Activated CD4-positive, alpha-beta T cell treated with anti-CD3 and anti-CD28 coated beads for 24 hours (primary cell): ENCODE measurements at places on chromosomes 4 and X.

- DNase-seq, result no peak
Observed at GRCh38 chr4:171715973-171716372, 97.2 kb upstream of the GALNTL6 start.

DNA sequence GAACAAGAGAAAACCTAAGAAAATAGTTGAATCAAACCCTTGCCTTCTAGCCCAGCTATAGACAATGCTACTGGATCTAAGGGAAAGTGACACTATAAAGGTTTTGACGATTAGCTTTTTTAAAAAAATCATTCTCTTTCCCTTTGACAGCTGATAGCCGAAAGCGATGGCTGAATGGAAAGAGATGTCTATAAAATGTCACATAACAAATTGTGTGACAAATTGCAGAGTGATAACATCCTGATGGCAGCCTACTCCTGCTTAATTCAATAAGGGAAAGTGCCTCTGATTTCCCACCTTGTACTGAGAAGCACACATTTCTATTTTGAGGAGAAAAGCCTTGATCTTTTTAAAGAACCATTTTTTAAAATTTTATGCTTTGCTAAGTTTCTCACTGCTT, 114.5 kb downstream of the SORBS2 start:
- DNase-seq, result no peak

GRCh38 chr4:145772347-145772746, 92.4 kb downstream of the C4orf51 start:
- DNase-seq, result no peak

DNA sequence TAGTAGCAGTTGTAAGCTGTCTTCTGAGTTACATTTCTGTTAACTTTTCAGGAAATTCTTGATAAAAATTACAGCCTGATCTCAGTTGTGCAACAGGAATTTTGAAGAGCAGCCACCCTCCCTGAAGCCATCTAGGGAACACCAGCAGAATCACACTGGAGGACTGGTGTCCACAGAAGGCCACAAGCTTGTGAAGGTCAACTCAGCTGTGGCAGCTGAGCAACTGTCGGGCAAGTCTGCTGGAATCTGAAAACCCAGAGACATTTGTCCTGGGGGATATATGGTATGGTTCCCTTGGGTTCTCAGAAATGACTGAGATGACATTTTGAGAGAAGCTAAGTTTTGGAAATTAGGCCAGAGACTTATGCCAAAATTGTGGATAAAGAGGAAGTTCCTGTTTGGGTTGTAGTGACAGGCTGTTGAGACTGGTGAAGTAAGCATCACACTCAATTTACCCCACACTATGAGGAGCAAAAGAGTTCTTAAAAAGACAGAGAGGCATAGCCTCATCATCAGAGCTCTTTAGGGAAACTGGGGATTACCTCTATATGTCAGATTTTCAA, 78.1 kb upstream of the TNIP3 start:
- no peak for DNase-seq

DNA sequence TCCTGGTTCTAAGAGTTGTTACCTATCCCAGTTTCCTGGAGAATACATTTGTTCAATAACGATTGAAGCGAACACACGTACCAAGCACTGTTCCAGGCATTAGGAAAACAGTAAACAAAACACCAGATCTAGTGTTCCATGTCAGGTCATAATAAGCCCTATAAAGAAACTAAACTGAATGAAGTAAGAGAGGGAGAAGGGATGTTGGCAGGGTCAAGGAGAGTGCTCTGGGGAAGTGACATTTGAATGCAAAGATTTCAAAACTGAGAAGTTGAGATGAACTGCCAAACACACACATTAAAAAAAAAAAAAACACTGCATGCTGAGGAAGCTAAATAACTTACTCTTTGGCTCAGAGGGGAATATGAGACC, 14.4 kb upstream of the ENAM start:
- DNase-seq, result no peak

DNA sequence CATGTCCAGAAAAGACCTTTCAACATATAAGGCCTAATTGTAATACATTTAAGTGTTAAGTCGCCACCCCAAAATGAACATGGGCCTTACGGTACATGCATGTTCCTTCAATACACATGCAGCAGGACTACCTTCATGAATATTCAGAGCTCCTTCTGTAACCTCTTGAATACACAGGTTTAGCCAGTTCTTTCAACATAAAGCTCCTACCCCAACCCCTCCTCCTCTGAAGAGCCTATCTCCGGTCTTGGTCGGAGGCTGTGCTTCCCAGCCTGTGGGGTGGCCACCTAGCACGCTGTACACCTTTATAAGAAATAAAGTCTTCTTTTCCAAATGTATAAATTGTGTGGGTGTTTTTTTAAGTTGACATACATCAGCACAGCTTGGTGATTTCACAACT, 28.3 kb downstream of the NPY5R start:
- DNase-seq, result no peak

DNA sequence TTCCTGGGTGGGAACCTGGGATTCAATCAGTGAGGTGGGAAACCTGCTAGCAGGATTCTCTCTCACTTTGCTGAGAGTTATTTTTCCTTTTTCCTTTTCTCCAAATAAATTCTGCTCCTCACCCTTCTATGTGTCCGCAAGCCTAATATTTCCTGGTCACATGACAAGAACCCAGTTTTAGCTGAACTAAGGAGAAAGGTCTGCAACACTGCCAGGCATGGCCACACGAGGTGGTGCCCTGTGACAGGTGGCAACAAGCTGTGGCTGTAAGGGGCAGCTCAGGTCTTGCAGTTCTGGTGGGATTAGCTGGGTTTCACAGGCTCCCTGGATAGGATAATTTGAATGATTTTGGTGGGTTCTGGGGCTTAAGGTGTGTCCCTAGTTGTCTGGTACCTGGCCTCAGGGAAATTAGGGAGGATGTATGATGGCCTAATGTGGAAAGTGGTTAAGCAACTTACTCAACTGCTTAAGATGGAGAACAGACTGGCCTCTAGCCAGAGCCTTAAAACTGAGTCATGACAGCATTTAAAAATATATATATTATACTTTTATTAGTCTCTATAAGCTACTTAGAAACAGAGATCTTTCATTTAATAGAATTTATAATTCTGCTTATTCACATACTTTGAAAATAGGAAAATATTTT, 215.0 kb downstream of the IL15 start:
- no peak for DNase-seq

DNA sequence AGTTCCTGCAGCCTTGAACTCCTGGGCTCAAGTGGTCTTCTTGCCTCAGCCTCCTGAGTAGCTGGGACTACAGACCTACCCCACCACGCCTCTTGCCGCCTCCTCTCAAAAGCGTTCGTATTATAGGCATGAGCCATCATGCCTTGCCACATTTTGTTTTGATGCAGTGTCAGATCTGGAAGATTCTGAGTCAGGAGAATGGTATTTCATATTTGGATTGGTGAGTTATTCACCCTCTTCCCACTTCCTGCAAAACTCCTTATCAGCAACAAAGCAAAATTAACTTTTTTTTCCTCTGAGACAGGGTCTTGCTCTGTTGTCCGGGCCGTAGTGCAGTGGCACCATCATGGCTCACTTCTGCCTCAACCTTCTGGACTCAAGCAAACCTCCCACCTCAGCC, 29.6 kb downstream of the REST start:
- no peak for DNase-seq

DNA sequence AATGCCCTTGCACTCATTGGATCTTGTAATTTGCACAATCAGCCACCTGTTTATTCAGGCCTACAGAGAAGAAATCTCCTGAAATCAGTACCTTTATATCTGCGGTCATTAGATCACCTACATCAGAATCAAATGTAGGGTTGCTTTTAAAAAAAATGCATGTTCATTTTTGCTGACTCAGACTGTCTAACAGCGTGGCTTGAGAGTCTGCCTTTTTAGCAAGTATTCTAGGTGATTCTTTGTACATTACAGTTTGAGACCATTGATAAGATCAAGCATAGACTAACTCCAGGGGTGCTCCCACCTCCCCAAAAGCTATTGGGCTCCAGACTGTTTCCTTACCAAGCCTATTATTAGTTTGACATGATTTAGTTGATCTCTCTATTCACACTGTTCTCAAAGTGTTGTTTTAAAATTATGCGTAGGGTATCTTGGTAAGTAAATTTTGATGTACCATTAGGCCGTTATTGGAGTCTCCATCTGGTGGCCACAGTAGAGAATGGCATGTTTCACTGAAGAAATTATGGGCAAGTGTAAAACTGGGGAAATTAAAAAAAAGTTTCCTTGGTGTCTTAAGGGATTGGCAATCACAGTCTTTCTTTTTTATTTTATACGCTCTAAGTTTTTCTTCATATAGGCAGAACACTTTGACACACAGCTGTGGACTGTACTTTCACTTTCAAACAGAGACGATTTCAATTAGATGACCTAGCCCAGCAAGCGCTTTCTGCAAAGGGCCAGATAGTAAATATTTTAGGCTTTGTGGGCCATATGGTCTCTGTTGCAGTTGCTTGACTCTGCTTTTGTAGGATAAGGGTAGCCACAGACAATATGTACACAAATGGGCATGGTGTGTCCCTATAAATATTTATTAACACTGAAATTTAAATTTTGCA, 33.7 kb upstream of the MSL3 start:
- no peak for DNase-seq

GRCh38 chrX:154059729-154060245, 37.7 kb downstream of the MECP2 start:
- no peak for DNase-seq

DNA sequence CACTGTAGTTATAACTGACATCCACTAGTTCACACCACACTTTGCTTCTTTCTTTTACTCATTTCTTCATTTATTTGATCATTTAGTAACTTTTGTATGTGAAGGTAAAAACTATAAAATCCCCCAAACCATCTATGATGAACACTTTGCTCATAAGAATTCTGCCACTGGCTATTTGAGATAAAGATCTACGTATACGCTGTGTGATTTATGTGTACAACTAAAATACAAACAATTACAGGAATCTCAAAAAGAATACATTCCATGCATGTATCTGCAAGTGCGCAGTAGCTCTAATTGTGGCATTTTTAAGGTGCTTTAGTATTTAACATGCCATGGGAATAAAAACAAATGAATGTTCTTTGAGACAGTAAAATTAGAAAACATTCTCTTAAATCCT, 156.9 kb upstream of the NAP1L5 start:
- DNase-seq, result no peak

DNA sequence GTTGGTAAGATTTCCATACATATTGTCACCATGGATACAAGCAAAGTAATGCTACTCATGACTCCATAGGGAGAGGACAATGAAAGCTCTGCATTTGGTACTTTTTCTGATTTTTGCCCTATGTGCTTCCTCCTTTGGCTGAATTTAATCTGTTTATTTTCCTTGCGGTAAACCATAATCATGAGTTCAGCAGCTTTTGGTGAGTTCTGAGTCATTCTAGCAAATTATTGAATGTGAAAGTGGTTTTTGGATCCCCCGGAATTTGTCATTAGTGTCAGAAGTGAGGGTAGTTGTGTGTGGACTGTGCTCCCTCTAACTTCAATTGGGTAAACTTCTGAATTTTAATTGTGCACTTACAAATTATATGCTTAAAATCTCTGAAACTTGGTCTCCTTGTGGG, 170.3 kb downstream of the MOSPD2 start:
- DNase-seq, result no peak

- DNase-seq, result no peak
Observed at GRCh38 chr4:6768539-6768905, 14.0 kb upstream of the KIAA0232 start.

GRCh38 chr4:25107827-25108516, 52.3 kb downstream of the SEPSECS start:
- DNase-seq, result no peak

GRCh38 chr4:74624351-74625151, 169.8 kb downstream of the BTC start:
- DNase-seq, result no peak

GRCh38 chr4:58553031-58553430, 1442.8 kb upstream of the IGFBP7 start:
- no peak for DNase-seq

- no peak for DNase-seq
Observed at GRCh38 chr4:10974371-10974770, 289.8 kb upstream of the CLNK start.

DNA sequence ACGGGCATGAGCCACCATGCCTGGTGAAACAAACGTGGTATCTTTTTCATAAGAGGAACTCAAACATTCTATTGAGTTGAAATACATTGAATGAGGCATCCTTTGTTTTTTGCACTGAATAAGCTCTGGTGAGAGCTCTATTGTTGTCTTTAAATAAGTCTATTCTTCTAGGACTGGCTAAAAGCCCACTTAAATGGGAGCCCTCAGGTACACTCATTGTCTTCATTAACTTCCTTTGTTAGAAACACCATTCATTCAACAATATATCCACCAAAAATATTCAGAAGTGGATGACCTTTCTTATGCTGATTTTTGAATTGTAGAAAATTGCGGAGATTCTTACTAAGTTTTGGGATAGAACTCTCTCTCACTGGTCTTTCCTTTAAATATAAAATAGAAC, 568.0 kb downstream of the IL1RAPL1 start:
- DNase-seq, result no peak

DNA sequence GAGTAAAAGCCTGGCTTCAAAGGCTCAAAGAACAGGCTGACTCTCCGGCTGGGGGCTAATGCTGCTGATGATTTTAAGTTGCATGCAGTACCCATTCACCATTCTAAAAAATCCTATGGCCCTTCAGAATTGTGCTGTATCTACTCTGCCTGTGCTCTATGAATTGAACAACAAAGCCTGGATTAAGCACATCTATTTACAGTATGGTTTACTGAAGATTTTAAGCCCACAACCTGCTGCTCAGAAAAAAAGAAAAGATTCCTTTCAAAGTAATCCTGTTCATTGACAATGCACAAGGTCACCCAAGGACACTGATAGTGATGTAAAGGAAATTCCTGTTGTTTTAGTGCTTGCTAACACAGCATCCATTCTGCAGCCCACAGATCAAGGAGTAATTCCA, 84.9 kb upstream of the SFRP2 start:
- DNase-seq, result no peak

GRCh38 chr4:93147524-93148212, 680.9 kb upstream of the ATOH1 start:
- DNase-seq, result no peak

DNA sequence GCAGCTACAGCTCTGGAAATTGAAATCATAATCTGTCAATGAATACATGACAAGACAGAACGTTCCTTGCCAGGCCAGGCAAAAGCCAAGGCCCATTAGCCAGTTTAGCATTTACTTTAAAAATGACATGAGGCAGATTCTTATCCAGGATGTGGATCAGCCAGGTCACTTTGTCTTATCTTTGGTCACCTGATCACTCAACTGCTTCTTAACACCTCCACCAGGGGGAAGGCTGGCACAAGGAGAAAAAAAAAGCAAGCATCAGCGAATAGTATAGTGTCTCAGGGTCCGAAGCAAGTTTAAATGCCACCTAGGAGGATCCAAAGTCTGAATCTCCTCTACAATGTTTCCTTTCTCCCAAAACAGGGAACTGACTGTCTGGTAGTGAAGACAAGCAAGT, 18.8 kb downstream of the ATP1B4 start:
- DNase-seq, result no peak
